Prostate gland (tissue), 2 donors: ENCODE measurements at places on chromosomes 3 and 15.

- no peak for DNase-seq
- H3K36me3 ChIP-seq, result no peaks in the 10 kb centered on the region
- no peaks in the 10 kb centered on the region for H3K4me1 ChIP-seq
- H3K27ac ChIP-seq, result no peak overlapping the region
- no peak overlapping the region for H3K4me3 ChIP-seq
Measured at GRCh38 chr3:30752491-30752890, 142.0 kb downstream of the GADL1 start.

DNA sequence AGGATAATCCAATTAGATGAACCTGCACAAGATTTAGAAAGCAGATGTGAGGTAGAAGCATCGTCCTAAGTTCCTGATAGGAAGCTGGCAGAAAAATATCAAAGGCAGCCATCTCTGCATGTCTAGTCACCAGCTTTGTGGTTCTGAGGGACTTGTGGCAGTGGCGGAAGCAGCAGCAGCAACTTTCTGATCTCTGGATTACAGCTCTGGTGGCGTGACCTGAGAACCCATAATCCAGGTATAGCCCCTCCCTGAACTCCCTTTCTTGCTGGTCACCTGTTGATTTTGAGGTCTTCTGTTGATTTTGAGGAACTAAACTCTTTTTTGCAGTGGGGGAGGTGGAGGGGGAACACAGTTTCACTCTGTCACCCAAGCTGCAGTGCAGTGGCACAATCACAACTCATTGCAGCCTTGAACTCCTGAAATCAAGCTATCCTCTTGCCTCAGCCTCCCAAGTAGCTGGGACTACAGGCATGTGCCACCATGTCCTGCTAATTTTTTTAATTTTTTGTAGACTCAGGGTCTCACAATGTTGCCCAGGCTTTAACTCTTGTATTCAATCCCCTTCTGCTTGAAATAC lies 7.9 kb downstream of the FSIP1 start:
- no peak overlapping the region for H3K4me3 ChIP-seq
- no peak overlapping the region for H3K27ac ChIP-seq
- H3K27me3 ChIP-seq, result no peaks in the 10 kb centered on the region
- no peaks in the 10 kb centered on the region for H3K4me1 ChIP-seq
- no peaks in the 10 kb centered on the region for H3K36me3 ChIP-seq

GRCh38 chr3:56869157-56869889 lies 67.6 kb upstream of the ARHGEF3 start:
- no peak for DNase-seq
- H3K4me3 ChIP-seq, result no peak overlapping the region
- H3K27ac ChIP-seq, result no peak overlapping the region
- no peaks in the 10 kb centered on the region for H3K27me3 ChIP-seq
- no peaks in the 10 kb centered on the region for H3K36me3 ChIP-seq

DNA sequence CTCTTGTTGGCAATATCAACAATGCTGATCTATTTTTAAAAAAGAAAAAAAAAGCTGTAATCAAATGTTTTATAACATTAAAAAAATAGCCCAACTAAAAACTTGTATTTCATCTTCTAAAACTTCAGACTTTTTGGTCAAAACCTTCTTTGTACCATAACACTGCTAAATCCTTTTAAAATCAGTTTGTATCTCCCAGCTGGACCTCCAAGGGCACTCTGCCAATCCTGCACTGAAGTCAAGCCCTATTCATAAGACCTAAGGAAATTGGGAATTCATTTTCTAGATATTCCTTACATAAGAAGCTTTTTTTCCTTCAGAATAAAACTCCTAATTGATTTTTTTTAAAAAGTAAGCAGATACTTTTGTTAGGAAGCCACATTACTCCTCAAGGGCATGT lies 38.2 kb upstream of the HCLS1 start:
- no peak for DNase-seq
- no peaks in the 10 kb centered on the region for H3K4me1 ChIP-seq
- H3K36me3 ChIP-seq, result no peaks in the 10 kb centered on the region
- no peaks in the 10 kb centered on the region for H3K27me3 ChIP-seq

- H3K36me3 ChIP-seq, result no peaks in the 10 kb centered on the region
- no peaks in the 10 kb centered on the region for H3K4me1 ChIP-seq
- H3K27me3 ChIP-seq, result no peaks in the 10 kb centered on the region
- no peak for DNase-seq
Measured at GRCh38 chr3:177776661-177777101, 579.4 kb upstream of the TBL1XR1 start.

GRCh38 chr3:76624164-76624563 lies 415.7 kb upstream of the ROBO2 start:
- no peak overlapping the region for H3K4me3 ChIP-seq
- no peaks in the 10 kb centered on the region for H3K4me1 ChIP-seq
- no peaks in the 10 kb centered on the region for H3K36me3 ChIP-seq
- H3K27me3 ChIP-seq, result no peaks in the 10 kb centered on the region
- DNase-seq, result no peak

DNA sequence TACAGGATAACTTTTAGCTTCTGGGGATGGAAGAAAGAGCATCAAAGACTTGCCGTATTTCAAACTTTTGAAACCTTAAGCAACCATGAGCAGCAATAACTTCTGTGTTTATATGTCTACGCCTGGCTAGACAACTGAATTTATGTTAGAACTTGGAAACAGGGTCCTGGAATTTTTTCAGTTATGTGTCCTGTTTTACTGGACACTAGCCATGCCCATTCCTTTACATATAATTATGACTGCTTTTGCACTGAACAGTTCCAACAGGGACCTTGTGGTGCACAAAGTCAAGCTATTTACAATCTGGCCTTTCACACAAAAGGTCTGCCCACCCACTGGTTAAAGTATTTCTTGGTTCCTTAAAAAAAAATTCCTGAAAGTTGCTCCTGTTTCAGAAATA lies 37.1 kb downstream of the TJP1 start:
- no peak overlapping the region for H3K27ac ChIP-seq
- no peaks in the 10 kb centered on the region for H3K27me3 ChIP-seq
- H3K4me1 ChIP-seq, result no peaks in the 10 kb centered on the region
- H3K4me3 ChIP-seq, result no peak overlapping the region
- no peak for DNase-seq
- H3K36me3 ChIP-seq, result no peaks in the 10 kb centered on the region

- no peaks in the 10 kb centered on the region for H3K27me3 ChIP-seq
- H3K4me3 ChIP-seq, result no peak overlapping the region
- peaks cover 40% of the 10 kb centered on the region for H3K4me1 ChIP-seq
- H3K27ac ChIP-seq, result peak overlapping the region; percentile 96
- no peak for DNase-seq
- H3K36me3 ChIP-seq, result no peaks in the 10 kb centered on the region
Measured at GRCh38 chr3:71052716-71053115, 530.8 kb downstream of the FOXP1 start.

- DNase-seq, result no peak
- no peak overlapping the region for H3K4me3 ChIP-seq
- H3K4me1 ChIP-seq, result no peaks in the 10 kb centered on the region
- H3K27me3 ChIP-seq, result no peaks in the 10 kb centered on the region
Measured at GRCh38 chr15:100030586-100031229, 297.5 kb upstream of the LYSMD4 start.

DNA sequence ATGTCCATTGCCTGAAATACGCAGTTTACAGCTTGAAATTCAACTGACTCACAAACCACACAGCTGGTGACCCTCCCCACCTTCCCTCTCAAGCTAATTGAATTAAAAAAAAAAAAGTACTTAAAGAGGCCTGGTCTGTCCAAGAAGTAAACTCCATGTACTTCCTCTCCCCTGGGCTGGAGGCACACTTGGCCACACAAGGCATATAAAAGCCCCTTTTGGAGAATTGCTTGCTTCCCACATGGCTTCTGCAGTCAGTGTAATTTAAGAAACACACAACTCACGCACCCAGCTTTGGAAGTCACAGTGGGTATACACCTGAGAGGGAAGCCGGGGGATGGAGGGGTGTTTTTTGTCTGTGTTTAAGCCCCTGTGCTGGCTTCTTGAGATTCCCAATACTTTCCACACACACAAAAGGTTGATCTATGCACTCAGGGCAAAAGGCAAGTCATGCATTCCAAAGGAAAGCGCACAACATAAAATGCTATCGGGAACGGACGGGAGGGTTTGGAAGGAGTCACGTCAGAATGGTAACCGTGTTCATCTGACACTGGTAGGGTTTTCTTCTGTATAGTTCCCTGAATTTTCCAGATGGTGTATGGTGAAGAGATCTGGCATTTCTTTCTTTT lies 106.6 kb upstream of the ALDH1A3 start:
- no peaks in the 10 kb centered on the region for H3K27me3 ChIP-seq
- H3K4me3 ChIP-seq, result no peak overlapping the region
- no peaks in the 10 kb centered on the region for H3K36me3 ChIP-seq
- H3K27ac ChIP-seq, result peak overlapping the region; percentile 76

DNA sequence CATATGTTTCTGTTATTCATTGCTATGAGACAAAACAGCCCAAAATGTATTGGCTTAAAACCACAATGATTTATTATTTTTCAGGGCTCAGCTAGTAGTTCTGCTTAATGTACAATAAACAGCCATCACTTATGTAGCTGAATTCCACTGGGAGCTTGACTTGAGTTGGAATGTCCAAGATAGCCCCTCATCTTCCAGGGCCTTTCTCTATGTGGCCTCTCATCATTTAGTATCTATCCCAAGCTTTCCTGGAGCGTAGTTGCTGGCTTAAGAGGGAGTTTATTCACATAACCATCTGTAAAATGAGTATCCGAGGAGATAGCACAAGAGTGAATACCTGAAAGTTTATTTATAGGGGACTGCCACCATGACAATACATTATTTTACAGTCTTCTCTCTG lies 176.8 kb downstream of the EPHA6 start:
- H3K4me3 ChIP-seq, result no peak overlapping the region
- H3K27ac ChIP-seq, result no peak overlapping the region

DNA sequence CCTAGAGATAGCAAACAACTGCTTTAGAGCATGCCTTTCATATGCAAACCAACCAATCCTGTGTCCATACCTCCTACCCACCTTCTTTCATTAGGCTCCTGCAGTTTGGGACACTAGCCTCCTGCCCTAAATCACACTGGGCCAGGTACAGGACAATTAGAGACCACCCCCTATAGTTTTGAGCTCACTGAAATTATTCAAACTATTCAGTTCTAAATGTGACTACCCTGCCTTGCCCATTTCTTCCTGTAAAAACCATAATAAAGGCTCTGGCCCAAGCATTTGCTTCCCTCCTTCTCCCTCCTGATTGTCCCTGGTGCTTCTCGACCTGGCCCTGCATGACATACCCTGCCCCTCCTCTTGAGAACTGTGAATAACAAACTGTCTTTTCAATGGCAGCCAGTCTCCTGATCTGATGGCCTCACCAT lies 31.4 kb upstream of the LRIG1 start:
- H3K27ac ChIP-seq, result no peak overlapping the region
- H3K36me3 ChIP-seq, result no peaks in the 10 kb centered on the region
- H3K4me1 ChIP-seq, result no peaks in the 10 kb centered on the region
- no peak for DNase-seq
- H3K27me3 ChIP-seq, result no peaks in the 10 kb centered on the region
- H3K4me3 ChIP-seq, result no peak overlapping the region

GRCh38 chr3:15079091-15079490 lies 14.0 kb upstream of the MRPS25 start:
- H3K4me1 ChIP-seq, result no peaks in the 10 kb centered on the region
- H3K27ac ChIP-seq, result no peak overlapping the region
- H3K36me3 ChIP-seq, result peaks cover 28% of the 10 kb centered on the region
- H3K27me3 ChIP-seq, result no peaks in the 10 kb centered on the region

DNA sequence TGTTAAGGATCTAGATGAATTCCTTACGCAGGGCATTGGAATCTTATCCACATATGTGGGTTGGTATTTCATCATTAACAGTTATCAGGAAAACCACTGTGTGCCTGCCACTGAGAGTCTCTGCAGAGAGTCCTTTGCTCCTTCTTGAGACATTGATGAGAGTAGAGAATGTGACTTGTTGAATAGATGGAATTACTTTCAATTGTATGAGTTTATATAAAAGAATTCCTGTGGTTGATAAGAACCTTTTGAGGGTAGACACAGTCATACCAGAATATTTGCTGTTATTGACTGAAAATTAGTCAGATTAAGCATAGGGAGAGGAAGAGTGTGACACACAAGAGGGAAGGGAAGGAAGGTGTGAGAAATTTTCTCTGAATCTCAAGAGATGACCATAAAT lies 30.8 kb downstream of the ARHGEF26 start:
- no peaks in the 10 kb centered on the region for H3K36me3 ChIP-seq
- H3K4me1 ChIP-seq, result no peaks in the 10 kb centered on the region
- DNase-seq, result no peak
- no peak overlapping the region for H3K27ac ChIP-seq

GRCh38 chr15:95520511-95520910 lies 810.0 kb upstream of the NR2F2 start:
- H3K27ac ChIP-seq, result no peak overlapping the region
- no peak for DNase-seq
- no peak overlapping the region for H3K4me3 ChIP-seq
- no peaks in the 10 kb centered on the region for H3K27me3 ChIP-seq
